ENCODE measurements at places on chromosomes 13 and 19.

- no peak for DNase-seq
Observed at GRCh38 chr13:27599845-27600553, 20.3 kb downstream of the LNX2 start.

DNA sequence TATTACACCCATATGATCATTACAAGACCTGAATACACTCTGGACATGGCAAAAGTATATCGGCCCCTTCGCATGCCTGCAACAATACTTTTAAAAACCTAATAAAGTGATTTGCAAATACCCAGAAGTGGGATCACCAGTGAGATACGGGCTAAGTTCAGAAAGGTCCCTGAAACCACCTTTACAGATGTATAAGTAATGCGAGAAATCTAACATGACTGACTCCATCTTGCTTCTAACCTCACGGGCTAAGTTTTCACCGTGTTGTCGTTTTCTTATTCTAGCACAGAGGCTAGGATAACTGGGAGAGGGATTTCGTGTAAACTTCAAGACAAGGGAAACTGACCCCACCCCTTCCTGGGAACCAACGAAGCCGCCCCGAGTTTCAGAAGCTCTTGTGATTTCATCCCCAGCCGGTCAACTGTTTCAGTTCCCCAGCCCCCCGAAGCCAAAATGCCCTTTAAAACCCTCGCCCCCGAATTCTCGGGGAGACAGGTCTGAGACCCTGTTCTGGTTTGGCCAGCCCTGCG lies 703 bp downstream of the NEK3 start:
- DNase-seq, result no peak

GRCh38 chr13:101455863-101456262 lies 3.4 kb downstream of the ITGBL1 start:
- no peak for DNase-seq

GRCh38 chr19:47247308-47247990 lies 8.9 kb upstream of the CCDC9 start:
- peak; percentile 54 for DNase-seq

- DNase-seq, result no peak
Observed at GRCh38 chr13:57345526-57345925, 178.5 kb downstream of the PRR20E start.

DNA sequence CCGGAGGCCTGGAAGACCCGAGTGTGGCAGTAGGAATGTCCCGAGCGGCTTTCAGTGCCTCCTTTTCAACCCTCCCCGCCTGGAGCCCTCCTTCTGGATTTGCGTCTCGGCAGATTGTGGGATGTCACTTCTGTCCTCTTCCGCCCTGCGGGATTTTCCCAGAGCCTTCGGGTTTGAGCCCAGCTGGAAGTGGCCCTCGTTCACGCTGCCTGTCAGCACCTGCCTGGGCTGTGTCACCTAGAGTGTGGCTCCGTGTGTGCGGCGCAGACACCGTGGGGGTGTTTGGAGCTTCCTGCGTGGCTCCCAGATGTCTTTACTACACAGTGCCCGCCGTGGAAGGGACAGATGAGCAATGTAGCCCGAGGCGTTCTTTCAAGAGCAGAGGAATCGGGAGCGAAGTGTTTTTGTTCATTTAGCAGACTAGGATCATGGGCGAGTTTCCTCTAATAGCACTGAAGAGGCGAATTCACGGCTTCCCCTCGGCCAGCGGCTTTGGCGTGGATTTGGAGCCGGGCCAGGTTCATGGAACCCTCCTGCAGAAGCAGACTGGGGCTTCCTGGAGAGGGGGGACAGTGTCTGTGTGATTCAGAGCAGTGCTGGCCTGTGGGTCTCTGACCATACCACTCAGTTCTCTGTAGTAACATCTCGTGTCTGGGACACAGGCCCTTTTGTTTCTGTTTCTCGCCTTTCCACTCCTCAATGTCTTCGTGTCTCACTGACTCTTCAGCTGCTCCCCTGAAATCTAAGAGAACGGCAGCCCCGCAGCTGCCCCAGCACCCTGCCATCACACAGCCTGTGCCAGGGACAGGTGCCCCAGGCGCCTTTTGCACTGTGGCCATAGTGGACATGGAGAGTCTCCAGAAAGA lies 68.0 kb downstream of the KDM4B start:
- no peak for DNase-seq

DNA sequence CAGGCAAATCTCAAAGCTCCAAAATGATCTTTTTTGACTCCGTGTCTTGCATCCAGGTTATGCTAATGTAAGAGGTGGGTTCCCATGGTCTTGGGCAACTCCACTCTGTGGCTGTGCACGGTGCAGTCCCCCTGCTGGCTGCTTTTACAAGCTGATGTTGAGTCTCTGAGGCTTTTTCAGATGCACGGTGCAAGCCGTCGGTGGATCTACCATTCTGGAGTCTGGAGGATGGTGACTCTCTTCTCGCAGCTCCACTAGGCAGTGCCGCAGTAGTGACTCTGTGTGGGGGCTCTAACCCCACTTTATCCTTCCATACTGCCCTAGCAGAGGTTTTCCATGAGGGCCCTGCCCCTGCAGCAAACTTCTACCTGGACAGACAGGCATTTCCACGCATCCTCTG lies 266.8 kb upstream of the GPC6 start:
- no peak for DNase-seq

GRCh38 chr19:45161738-45162607 lies 1.2 kb upstream of the NKPD1 start:
- no peak for DNase-seq

DNA sequence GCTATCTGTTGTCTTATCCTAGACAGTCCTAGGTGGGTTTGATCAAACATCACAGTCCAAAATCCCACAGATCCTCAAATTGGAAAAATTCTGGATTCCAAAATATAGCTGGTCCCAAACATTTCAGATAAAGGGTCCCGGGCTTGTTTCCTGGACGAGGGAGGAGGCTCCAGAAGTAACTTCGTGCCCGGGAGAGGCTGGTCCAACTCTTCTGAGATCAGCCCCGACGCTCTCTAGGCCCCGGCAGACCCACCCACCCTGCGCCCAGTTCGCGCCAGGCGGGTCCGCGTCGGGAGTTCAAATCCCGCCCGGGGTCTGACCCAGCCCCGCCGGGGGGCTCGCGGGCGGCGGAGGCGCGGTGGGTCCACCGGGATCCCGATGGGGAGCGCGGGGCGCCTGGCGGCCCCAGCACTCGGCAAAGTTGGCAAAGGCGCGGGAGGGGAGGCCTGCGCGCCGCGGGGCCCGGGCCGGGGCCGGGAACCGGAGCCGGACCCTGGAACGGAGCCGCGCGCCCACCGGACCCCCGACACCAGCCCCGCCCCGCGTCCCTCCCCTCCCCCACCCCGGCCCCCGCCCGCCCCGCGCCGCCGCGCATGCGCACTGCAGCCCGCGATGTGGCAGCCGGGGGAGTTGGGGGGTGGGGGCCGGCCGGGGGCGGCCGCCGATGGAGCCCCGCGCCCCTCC lies 513 bp downstream of the MIER2 start:
- peak; percentile 50 for DNase-seq

- DNase-seq, result no peak
Observed at GRCh38 chr19:55418185-55418584, 10.6 kb upstream of the UBE2S start.

- DNase-seq, result no peak
Observed at GRCh38 chr13:49300276-49300675, 52.6 kb downstream of the CDADC1 start.

- no peak for DNase-seq
Observed at GRCh38 chr19:33114312-33114711, 17.6 kb upstream of the WDR88 start.

DNA sequence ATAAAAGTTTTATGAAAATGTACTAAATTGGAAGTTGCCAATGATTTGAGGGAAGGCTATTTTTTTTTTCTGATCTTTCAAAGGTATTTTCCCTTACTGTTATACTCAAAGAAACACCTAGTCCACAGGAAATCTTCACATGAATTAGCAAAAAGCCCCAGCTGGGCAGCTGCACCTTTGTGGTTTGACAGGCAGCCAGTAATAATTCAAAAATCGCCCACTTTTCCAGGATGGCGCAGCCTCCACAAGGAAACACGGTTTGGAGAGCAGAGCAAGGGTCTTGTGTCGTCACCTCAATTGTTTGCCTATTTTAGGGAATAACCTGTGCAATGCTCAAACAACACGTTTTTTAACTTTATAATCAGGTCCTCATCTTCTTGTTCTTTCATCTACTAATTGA lies 324.9 kb upstream of the GPC6 start:
- no peak for DNase-seq

DNA sequence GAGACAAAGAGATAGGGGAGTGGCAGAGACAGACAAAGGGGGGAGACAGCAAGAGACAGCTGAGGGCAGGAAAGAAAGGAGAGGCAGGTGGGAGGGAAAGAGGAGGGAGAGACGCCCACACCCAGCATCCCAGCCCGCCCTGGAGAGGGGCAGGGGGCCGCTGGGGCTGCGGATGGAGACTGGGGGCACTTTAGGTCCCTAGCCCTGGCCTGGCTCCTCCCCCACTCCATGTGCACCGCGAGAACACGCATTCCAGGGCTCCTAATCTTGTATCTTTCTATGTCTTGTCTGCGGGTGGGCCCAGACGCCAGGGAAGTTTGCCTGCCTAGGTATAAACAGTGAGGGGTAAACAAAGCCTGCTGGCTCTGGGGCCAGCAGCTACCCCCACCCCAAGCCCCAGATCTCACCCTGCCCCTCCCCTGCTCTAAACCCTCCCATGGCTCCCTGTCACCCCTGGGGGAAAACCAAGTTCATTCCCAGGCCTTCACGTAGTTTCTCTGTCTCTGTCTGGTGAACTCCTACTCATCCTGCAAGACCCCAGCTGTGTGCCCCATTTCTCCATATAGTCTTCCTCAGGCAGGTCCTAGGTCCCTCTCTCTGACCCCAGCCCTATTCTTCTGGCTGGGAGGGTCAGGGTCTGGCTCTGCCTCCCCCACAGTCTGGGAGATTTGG lies 5.7 kb downstream of the TLE5 start:
- no peak for DNase-seq

DNA sequence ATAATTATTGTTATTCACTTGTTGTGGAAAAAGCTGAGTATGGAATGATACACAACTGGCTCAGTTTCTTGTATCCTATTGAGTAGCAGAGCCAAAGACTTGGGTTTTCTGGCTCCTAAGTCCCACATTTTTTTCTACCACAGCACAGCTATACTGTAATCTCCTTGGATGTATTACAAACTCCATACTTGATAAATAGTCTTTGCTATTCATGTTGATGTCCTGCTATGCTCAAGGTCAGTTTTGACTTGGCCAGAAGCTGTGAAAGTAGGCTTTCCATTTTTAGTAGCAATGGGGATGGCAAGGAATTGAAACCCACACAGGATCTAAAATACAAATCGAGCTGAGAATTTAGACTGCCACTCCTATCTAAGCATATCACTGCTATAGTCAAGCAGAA lies 79.1 kb downstream of the B3GLCT start:
- no peak for DNase-seq

GRCh38 chr19:35278578-35279284 lies 3.6 kb upstream of the HAMP start:
- no peak for DNase-seq

- no peak for DNase-seq
Observed at GRCh38 chr13:110294146-110294545, 12.8 kb downstream of the COL4A1 start.

DNA sequence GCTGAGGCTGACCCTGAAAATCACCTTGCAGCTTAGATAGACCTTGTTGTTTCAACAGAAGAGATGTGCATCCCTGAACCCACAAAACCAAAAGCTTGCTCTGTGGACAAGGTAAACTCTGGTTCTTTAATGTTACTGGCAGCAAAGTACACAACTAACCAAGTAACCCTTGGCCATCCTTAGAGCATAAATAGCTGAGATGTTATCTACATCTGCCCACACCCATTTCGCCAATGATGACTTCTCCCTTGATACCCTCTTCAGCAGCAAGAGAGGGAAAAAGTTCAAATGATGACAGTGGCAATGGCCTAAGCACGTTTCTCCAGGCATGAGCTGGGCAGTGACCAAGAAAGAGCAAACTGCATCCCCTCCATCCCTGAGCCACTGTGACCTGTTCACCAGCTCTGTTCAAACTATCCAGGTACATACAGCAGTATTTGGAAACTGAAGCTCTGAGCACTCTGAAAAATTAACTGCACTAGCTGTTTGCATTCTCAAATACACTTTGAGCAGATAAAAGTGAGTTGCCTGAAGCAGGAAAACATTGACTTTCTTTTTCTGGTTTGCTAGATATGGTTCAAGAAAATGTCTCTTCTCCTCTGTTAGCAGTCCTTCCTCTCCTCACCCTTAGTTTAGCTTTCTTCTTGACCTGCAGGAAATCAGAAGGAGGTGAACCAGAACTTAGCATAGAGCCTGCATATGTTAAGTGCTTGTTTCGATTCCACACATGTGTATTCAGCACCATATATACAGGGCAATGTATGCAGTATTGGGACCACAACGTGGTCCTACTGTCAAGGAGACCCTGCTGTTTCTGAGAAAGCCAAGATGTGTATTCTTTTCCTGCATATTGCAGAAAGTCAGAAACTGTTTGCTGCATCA lies 231.7 kb downstream of the FOXO1 start:
- no peak for DNase-seq

DNA sequence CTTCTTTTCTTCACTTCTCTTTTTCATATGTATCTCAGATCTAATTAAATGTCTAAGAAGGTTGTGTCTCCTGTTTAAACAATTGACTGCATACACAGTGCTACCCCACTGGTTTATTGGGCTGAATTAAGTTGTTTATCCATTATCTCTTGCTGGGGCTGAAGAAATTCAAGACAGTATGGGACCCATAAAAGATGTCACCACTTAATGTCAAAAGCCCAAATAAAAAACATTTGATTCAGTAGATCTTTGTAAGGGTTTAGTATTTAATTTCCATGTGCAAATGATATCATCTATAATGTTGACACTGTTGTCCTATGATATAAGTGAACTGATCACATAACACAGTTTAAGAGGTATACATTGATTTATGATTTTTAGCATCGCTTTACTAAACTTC lies 1431.9 kb upstream of the PCDH20 start:
- DNase-seq, result no peak

DNA sequence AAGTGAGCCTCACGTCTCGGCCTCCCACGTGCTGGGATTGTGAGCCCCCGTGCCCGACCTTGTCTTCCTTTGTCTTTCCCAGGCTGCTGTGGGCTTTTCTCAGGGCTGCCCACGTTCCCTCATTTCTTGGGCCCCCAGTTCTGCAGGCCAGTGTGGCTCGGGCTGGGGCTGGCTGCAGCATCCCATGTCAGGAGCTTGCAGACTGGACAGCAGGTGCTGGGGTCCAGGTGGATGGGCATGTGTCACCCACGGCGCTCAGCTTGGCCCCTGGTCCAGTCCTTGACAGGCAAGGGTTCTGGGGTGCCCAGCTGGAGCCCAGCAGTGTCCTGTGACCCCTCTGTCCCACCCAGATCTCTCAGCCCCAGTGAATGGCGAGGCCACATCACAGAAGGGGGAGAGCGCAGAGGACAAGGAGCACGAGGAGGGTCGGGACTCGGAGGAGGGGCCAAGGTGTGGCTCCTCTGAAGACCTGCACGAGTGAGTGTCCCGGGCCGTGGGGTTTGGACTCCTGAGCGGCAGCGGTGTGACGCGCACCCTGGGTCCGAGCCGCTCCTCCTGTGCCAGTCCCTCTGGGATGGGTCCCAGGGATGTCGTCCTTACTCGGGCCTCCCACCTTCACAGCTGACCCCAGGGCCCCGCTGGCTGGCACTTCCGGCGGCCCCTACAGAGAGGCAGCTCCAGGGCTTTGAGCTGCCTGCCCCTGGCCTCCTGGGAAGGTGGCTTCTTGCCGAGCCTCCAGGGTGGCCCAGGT lies 17.3 kb downstream of the PLIN4 start:
- no peak for DNase-seq

GRCh38 chr13:30871588-30872275 lies 34.3 kb upstream of the MEDAG start:
- no peak for DNase-seq
